Activated T-cell treated with anti-CD3 and anti-CD28 coated beads, Interleukin-2, amount 50 U/mL, for 72 hours (primary cell): ENCODE measurements at places on chromosomes 7 and 10. TPM values are rescaled to one million over a fixed set of nuclear protein-coding genes. Genes with fewer than 3 reads are reported as not detected.

DNA sequence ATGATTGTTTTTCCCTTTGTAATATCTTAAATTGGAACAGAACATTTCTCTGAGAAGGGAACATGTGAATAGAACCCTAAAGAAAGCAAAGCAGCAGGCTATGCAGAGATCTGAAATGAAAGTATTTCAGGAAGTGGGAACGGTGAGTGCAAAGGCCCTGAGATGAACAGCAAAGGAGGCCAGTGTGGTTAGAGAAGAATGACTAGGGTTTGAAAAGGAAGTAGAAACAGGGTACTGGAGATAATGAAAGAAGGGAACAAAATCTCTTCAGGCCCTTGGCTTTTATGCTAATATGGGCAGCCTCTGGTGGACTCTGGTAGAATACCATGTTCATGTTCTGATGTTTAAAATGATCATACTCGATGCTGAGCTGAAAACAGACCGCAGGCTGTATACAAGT lies 22.2 kb downstream of the ARHGAP21 start:
- DNase-seq: no peak

DNA sequence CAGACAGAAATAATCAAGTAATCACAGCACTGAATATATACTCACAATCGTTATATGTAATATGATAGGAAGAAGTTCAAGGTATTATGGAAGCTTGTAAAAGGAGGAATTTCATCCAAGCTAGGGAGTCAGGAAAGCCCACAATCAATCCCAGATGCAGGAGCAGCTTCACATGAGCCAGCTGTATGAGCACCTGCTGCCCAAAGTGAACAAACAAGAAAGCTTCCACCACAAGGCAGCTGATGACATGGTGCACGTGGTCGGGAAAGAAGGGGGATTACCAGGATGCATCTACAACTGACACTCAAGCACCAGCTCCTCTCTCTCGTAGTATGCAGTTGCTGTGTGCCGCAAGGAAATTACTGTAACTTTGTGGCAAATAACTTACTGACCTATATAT lies 225.2 kb downstream of the XPNPEP1 start:
- no peak for DNase-seq

SPAG6 gene
- 0.38 TPM for total RNA-seq

DNA sequence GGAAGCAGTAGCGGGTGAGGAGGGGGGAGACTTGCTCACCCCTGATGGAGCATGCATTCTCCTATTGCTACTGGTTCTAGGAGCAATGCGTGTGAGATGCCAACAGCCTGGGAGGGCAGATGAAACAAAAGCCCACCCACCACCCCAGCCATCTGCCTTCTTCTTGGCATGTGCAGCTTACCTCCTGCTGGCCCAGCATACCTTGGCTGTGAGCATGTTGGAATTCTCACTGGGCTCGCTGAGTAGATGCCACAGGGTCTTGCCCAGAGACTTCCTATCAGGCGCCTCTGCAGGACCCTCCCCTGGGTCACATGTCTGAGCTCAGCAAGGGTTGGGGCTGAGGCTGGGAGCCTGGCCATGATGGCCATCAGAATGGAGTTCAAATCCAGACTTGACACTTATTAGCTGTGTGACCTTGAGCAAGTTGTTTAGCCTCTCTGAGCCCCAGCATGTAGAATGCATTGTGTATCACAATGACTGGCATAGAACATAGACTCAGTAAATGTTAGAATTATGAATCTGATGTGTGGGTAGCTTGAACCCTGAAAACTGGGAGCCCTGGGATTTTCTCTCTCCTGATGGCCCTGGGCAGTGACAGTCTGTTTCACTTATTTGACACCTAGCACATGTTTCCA lies 38.2 kb downstream of the CDH23 start:
- DNase-seq: no peak

PSD gene
- total RNA-seq: 11.7 TPM

DNA sequence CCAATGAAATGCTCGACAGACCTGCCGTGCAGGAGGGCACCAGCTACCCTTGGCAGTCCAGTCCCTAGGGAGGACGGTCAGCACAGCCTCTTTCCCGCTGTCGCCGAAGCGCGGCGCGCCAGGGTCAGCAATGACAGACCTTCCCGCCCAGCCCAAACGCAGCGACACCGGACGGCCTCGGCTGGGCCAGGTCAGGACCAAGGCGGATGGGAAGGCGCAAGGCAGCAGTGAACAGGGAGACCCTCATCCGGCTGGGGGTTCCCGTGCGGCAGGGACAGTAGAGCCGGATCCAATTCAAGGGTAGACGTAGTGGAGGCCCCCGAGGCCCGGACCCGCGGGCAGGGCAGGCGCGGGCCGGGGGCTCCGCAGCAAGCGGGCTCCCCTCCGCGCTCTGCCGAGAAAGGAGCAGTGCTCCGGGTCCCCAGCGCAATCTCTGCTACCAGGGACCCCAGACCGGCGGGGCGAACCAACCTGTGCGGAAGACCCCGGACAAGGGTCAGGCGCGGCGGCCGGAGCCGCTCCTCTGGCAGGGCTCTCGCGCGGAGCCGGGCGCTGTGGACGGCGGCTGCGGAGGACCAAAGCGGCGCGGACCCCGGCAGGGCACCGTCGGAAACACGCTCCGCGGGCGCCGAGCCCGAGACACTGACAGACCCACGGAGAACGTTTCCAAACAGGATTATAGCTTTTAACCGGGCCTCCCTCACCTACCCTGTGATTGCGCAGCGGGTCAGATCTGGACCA lies at the start of gene SEC31B:
Gene SEC31B (minus strand): TSS at position 551 of the 741 bp plus-strand sequence. CDS start 2,909 bp downstream, outside the sequence.
- no peak for DNase-seq

GRCh38 chr7:36448781-36449379 lies 59.2 kb downstream of the ANLN start:
- no peak for DNase-seq

HABP2 gene
- total RNA-seq: not detected

DNA sequence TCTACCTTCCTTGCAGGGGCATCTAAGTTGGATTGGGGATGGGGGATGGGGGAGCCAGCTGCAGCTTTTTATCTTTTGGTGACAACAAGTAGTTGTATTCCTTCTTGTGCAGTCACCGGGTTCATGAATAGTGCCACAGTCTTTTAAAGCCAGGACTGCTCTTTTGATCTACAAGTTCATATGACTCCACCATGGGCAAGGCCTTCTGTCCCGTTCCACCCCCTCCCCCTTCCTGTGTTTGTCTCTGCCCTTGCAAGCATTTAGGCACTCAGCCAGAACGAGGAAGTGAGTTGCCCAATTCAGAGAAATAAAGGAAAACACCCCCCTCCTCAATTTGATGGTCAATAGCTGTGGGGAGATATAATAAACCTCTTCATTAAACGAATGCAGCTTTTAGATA lies 44.8 kb upstream of the EGR2 start:
- no peak for DNase-seq

OPN1SW gene
- not detected for total RNA-seq
